Stimulated activated CD8-positive, alpha-beta memory T cell treated with anti-CD3 and anti-CD28 coated beads, Interleukin-15, amount 100 ng/mL, for 1 hour (primary cell): ENCODE measurements at places on chromosomes 16 and 17.
A peak's percentile ranks its signal among the peaks of the same experiment; 100 is the strongest.

DNA sequence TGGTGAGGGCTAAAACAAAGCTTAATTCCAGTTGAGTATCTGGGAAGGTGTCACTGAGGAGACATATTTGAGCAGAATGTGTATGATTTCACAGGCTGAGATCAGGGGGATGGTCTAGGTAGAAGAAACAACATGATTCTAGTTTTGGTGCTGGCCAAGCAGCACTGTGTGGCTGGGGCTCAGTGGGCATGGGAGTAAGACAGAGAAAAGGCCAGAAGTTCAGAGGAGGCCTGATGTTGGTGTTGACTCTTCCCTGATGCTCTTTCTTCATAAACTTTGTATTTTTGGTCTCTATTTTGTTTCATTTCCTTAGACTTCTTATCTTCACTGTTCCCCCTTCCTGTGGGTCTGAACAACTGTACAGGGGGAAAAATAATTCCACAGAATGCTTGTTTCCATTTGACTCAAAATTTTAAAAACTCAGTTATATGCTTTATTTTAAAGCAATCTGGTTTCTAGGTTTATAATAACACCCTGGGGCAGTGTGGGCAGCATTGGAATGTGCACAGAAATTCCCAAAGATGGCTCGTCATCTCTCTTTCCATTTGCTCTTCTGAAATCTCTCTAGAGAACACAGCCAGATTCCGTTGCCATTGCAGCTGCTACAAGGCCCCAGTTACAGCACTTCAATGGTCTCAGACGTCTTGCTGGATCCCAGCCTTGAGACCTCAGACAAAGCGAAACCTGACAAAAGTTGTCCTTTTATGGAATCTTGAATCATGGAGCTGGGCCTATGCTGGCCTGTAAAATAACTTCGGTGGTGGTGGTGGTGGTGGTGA, 68.3 kb downstream of the SNX11 start:
- DNase-seq = no peak

- no peak for DNase-seq
Measured at GRCh38 chr16:88770461-88771293, 14.3 kb downstream of the PIEZO1 start.

DNA sequence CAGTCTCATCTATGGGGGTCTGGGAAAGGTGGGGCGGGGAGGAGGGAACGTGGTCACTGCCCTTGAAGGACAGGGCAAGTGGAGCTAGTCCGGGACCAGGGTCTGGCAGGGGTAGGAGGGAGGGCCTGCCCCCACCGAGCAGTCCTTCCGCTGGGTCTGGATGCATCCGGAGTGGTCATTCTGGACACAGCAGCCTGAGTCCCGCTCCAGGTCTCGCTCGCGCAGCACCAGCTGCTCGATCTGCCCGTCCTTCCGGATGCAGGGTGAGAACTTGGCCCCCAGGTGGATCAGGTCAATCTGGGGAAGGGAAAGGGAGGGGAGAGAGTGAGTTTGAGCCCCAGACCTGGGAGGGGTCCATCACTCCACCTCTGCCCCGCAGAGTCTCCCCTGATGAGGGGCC, 6.8 kb downstream of the AANAT start:
- no peak for DNase-seq

GRCh38 chr17:52071712-52072111, 86.8 kb downstream of the CA10 start:
- no peak for DNase-seq

DNA sequence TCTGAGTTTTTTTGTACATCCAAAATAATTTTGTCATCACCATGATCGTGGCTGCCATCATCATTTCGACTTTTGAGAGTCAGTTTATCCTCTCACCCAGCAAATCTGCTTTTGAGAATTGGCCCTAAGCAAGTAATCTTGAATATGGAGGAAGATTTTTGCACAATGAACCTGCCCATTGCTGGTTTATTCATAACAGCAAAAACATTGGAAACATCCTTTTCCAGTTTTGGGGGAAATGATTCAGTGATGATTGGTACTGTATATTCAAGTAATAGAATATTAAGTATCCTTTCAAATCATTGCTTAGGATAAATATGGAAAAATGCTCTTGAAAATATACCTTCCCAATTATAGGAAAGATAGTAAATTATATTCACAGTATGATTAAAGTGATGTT, 53.1 kb downstream of the PRKCA start:
- DNase-seq = no peak

- no peak for DNase-seq
Measured at GRCh38 chr17:80830020-80830780, 161.4 kb upstream of the CHMP6 start.

GRCh38 chr16:89216315-89217137, 977 bp upstream of the ZNF778 start:
- peak; percentile 72 for DNase-seq

- no peak for DNase-seq
Measured at GRCh38 chr16:638034-638543, 2.0 kb upstream of the METTL26 start.

DNA sequence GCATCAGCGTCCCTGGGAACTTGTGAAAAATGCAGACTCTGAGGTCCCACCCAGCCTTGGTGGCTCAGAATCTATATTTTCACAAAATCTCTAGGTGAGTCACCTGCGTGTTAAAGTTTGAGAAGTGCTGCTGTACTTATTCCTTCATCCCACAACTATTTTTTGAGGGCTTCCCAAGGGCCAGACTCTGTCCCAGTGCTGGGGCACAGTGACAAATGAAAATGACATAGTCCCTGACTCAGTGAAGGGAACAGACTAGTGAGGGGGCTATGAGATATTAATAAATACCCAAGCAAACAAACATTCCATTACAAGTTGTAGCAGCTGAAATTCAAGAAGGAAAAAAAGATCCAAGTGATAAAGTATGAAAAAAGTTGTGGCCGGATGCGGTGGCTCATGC, 9.9 kb upstream of the EMP2 start:
- no peak for DNase-seq

- no peak for DNase-seq
Measured at GRCh38 chr17:51467336-51467735, 207.0 kb downstream of the UTP18 start.
